ENCODE measurements at places on chromosomes 3 and 15.

GRCh38 chr3:186882150-186882524 lies 39.6 kb downstream of the ADIPOQ start:
- no peaks in the 10 kb centered on the region for H3K36me3 ChIP-seq
- H3K4me3 ChIP-seq: no peak overlapping the region
- no peaks in the 10 kb centered on the region for H3K27me3 ChIP-seq
- H3K27ac ChIP-seq: no peak overlapping the region

DNA sequence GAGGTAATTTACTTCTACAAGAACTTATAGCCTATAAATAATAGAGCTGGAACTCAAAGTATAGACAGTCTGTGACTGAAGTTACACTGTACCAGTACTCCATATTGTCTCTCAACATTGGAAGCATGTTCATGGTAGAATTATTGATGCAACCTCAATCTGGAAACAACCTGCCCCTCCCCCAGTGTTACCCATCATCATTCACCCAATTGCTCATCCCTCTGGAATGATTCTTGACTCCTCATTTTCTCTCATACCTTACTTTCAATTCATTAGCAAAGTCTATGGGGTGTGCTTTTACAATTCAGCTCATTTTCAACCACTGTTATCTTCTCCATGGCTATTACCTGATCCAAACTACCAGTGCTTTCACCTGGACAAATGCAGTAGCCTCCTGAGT lies 151.7 kb downstream of the CPNE4 start:
- H3K27me3 ChIP-seq: peaks cover 1% of the 10 kb centered on the region
- H3K36me3 ChIP-seq: no peaks in the 10 kb centered on the region
- H3K4me1 ChIP-seq: no peaks in the 10 kb centered on the region

GRCh38 chr3:157335233-157336076 lies 101.2 kb upstream of the PTX3 start:
- H3K27ac ChIP-seq: no peak overlapping the region
- peak; percentile 78 for DNase-seq
- no peaks in the 10 kb centered on the region for H3K27me3 ChIP-seq

- H3K4me3 ChIP-seq: no peak overlapping the region
- H3K27me3 ChIP-seq: no peaks in the 10 kb centered on the region
- H3K27ac ChIP-seq: no peak overlapping the region
- no peaks in the 10 kb centered on the region for H3K4me1 ChIP-seq
- no peaks in the 10 kb centered on the region for H3K36me3 ChIP-seq
- DNase-seq: no peak
Measured at GRCh38 chr3:44825264-44825925, 36.3 kb upstream of the TMEM42 start.

- peaks cover 10% of the 10 kb centered on the region for H3K4me1 ChIP-seq
- peak; percentile 92 for DNase-seq
- H3K36me3 ChIP-seq: no peaks in the 10 kb centered on the region
- H3K4me3 ChIP-seq: peak overlapping the region; percentile 75
- peak overlapping the region; percentile 85 for H3K27ac ChIP-seq
Measured at GRCh38 chr3:159763602-159764489, 224.8 kb upstream of the IL12A start.

DNA sequence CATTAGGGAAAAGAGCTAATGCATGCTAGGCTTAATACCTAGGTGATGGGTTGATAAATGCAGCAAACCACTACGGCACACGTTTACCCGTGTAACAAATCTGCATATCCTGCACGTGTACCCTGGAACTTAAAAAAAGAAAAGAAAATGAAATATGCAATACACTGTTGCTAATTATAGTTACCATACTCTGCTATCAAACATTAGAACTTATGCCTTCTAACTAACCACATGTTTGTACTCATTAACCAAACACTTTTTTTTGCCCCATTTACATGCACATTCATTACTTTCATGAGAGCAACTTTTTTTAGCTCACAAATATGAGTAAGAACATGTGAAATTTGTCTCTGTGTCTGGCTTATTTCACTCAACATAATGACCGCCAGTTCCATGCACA lies 253.1 kb downstream of the CGGBP1 start:
- no peaks in the 10 kb centered on the region for H3K27me3 ChIP-seq
- no peak overlapping the region for H3K4me3 ChIP-seq
- H3K4me1 ChIP-seq: peaks cover 1% of the 10 kb centered on the region
- H3K36me3 ChIP-seq: no peaks in the 10 kb centered on the region
- no peak for DNase-seq

DNA sequence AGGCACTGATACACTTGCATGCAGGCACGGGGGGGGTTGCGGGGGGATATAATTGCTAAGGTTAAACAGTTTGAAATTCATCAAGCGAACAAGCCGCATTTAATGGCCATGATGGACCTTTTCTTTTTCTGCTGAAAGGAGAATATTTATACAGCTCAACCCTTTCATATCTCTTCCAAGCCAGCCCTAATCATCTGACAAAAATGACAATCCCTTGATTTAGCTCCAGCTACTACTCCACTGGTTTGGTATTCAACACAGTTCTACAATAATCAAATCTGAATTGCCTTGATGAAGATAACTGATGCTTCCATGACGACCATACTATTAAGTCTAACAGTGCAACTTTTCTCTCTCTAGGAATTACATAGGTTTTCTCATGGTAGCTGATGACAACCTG lies 374.9 kb downstream of the PLCL2 start:
- no peak overlapping the region for H3K4me3 ChIP-seq
- no peaks in the 10 kb centered on the region for H3K36me3 ChIP-seq
- no peaks in the 10 kb centered on the region for H3K27me3 ChIP-seq
- H3K27ac ChIP-seq: no peak overlapping the region
- no peaks in the 10 kb centered on the region for H3K4me1 ChIP-seq
- no peak for DNase-seq

DNA sequence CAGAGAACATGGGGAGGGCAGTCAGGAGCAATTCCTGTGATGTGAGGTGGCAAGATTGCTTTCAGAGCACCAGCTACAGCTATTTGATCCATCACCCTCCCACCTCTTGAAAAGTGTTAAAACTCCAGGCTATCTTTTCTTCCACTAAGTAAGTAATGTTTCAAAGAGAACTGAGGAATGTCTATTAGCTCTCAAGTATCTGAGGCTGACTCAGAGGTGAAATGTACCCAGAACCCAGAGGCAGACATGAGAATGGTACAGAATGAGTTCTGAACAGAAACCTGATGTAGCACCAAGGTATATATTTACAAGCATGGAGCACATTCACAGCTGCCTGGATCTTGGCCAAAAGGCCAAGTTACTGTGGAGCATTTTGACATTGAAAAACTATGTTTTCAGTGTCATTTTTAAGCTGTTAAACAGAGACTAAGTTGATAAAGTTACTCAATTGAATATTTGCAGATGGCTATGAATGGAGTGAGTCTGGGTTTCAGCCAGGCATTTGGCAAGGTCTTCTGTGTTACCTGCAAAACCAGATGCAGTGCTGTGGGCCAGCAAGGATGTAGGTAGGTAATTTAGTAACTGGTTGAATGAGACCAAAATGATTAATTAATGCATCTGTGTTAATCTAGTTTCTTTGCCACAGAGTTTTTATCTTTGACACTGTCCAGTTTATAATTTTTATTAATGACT lies 227.7 kb upstream of the CD96 start:
- no peaks in the 10 kb centered on the region for H3K27me3 ChIP-seq
- H3K36me3 ChIP-seq: no peaks in the 10 kb centered on the region

- DNase-seq: peak; percentile 91
- peaks cover 5% of the 10 kb centered on the region for H3K36me3 ChIP-seq
- H3K27me3 ChIP-seq: no peaks in the 10 kb centered on the region
Measured at GRCh38 chr3:45011756-45012508, 14.2 kb upstream of the CLEC3B start.
